Activated T-cell treated with anti-CD3 and anti-CD28 coated beads for 1 hour (primary cell): ENCODE measurements at places on chromosomes 1 and 21.

DNA sequence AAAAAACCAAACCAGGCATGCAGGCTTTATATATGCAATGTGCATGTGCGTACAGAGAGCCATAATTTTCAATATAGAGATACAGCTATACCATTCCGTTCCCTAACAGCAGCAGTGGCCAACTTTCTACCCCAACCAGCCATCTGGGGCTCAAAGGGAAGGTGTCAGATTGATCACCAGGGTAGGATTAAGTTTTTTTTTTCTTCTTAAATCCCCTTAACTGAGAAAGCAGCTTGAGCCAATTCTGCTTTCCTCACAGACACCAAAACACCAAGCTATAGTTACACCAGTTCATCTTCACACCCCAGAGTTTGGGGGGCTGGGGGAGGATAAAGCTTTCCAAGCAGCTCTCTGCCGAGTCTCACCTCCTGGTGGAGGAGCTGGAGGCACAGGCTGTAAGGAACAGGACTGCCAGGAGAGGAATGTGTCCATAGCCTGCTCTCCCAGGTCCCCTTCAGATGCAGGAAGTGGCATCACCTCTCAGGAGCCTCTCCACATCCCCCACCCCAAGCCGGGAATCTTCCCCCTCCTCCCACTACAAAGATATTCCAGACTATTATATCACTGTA lies 87.9 kb downstream of the SSBP3 start:
- no peak for DNase-seq

GRCh38 chr1:9151328-9151860 lies 22.5 kb upstream of the GPR157 start:
- DNase-seq = no peak

- DNase-seq = peak; percentile 3
These were observed 17.1 kb upstream of the TMEM9 start for GRCh38 chr1:201171063-201172036.

- peak; percentile 34 for DNase-seq
These were observed 1.7 kb upstream of the TNFRSF9 start for GRCh38 chr1:7942214-7942921.

DNA sequence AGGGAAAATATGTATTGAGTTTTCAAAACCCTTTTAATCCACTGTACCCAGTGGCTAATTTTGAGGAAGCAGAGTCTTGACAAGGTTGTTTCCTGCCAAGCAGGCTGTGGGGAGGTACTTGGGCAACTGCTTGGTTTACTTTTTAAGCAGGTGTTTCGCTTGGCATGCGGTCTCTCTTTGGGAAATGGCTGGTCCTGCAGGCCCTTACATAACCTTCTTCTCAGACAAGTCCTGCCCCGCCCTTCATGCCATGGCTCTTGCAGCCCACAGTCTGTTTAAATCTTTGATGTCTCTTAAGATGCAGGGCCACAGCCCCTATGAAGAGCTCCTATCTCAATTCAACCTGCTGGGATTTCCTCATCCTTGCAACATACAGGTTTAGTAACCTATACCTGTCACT lies 36.0 kb upstream of the ABCD3 start:
- no peak for DNase-seq

GRCh38 chr1:237133921-237134320 lies 91.9 kb downstream of the RYR2 start:
- no peak for DNase-seq

DNA sequence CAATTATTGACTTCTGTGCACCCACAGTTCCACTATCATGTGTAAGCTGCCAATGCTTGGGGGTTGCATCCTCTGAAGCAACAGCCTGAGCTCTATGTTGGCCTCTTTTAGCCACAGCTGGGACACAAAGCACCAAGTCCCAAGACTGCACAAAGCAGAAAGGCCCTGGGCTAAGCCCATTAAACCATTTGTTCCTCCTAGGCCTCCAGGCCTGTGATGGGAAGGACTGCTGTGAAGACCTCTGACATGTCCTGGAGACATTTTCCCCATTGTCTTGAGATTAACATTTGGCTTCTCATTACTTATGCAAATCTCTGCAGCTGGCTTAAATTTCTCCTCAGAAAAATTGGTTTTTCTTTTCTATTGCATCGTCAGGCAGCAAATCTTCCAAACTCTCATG lies 123.7 kb upstream of the DEPDC1 start:
- DNase-seq = no peak

- peak; percentile 83 for DNase-seq
These were observed 20.1 kb downstream of the ECE1 start for GRCh38 chr1:21270086-21270689.

DNA sequence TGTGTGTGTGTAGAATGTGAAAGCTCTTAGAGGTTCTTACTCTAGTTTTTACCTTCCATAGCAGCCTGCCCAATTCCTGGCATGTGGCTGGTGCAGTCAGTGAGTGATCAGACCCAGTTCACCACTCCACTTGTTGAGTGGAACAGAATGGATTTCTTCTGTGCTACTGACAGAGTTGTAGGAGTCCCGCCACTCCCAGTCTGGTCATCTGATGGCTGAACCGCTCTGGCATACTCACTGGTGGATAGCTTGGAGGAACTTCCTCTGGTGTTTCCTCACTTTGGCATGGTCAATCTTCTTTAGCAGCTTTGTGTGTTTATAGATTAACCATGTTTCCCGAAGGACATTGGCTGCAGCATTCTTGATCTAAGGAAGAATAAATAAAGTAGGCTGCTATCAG lies 106.7 kb upstream of the ADAR start:
- no peak for DNase-seq
